ENCODE measurements at places on chromosomes 11 and 22.

DNA sequence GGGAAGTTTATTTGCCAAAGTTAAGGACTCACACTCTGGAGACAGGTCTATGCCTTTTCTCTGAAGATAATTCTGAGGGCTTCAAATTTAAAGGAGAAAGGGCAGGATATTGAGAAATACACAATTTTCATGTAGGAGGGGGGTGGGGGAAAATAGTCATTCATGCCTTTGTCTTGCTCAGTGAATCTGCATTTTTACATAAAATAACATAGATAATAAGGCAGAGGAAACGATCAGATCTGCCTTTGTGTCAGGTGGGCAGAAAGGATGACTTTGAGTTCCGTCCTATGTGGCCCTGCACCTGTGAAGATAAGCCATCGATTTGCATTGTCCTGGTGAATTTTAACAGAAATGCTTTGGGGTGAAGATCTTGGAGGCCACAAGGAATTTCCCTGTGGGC lies 76.8 kb downstream of the SC5D start:
- no peak for DNase-seq

GRCh38 chr11:59175091-59175501 lies 3.2 kb downstream of the DTX4 start:
- no peak for DNase-seq

DNA sequence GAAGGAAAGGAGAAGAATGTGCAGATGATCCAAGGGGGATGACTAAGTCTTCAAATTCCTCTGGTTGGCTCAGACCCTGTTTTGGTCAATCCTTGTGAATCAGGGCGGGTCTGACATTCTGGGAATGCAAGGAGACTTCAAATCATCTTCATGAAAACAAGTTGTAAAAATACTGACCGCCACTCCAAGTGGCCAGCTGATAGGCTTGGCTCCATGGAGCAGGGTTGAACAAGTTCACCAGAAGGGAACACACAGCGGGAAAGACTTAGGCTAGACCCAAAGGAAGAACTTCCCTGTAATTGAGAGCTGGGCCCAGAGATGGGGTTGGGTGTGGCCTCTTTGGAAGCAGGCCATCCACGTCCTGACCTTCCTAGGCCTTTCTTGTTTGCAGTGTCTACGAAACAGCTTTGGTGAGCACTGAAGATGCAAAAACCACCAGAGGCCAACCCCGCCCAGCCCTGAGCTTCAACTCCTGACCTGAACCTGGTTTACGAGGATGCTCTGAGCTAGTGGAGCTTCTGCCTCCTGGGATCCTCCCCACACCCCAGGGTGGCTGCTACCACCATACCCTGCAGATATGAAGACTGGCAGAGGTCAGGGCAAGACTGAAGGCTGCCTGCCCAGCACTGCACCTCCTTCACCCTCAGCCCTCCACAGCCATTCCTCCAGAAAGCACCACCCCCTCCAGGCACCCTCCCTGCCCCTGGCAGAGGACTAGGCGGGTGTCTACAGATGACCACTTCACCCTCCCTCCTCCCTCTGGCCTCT lies 26.1 kb downstream of the GDPD5 start:
- no peak for DNase-seq

DNA sequence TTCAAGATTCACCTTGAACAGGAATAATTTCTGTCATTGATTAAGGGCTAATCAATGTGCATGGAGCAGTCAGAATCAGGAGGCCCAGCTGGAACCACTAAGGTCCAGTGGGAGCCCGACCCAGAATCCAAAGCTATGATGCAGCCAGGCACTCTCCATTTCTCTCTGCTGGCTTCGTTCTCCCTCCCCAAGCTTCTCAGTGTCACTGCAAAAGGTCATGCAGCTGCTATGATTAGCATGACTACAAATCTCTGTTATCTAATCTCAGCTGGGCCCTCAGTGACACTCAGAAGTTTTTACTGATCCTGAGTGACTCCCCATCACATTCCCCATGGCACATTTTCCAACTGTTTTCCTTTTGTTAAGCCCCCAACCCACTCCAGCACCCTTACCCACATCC lies 31.1 kb upstream of the PRSS23 start:
- DNase-seq, result no peak

GRCh38 chr11:9834291-9834690 lies 170.4 kb downstream of the SWAP70 start:
- no peak for DNase-seq

DNA sequence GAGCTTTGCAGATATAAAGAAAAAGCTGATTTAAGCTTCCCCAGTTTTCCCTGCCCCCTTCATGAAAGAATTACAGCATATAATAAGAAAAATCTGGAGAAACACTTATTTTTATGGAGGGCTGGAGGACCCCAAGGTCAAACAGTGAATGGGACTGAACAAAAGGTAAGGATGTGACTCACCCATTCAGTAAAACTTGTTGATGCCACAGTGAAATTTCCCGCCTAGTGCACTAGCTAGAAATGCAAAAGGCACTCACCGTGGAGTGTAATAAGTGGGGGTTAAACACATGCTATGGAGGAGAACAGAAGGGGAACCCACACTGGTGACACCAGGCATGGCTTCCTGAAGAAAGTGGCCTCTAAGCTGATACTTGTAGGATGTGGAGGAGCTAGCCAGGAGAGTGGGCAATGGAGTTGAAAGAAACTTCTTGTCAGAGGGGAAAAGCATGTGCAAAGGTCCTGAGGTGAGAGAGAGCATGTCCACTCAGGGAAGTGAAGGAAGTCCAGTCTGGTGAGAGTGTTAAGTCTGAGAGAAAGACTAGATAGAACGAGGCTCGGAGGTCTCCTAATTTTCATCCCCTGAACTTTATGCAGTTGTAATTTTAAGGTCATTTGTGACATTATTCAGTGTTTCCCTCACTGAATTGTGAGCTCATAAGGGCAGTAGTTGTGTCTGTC lies 77.1 kb downstream of the MIAT start:
- no peak for DNase-seq

- DNase-seq, result no peak
These were observed 9.5 kb downstream of the SYT7 start for GRCh38 chr11:61571337-61571736.

- DNase-seq, result no peak
These were observed 5.0 kb downstream of the NAGA start for GRCh38 chr22:42065438-42066125.

- no peak for DNase-seq
These were observed 4.4 kb downstream of the RBX1 start for GRCh38 chr22:40955571-40955970.

GRCh38 chr22:31707519-31707918 lies 42.4 kb downstream of the PRR14L start:
- no peak for DNase-seq

DNA sequence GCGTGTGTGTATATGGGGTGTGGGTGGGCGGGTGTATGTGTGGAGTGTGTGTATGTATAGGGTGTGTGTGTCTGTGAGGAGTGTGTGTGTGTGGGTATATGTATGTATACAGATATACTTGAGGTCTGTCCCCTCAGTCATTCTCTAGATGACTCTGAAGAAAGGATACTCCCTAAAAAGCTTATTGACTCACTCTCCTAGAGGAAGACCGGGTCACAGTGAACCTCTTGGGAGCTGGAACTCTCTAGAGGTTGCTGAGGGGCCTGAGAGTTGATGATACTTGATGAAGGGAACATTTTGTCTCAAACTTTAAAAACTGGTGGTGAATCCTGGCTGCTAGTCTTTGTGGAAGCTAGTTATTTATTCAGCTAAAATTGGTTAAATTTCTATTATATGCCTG lies 15.1 kb downstream of the STX3 start:
- DNase-seq, result no peak

GRCh38 chr11:128723531-128723930 lies 29.7 kb downstream of the FLI1 start:
- no peak for DNase-seq

DNA sequence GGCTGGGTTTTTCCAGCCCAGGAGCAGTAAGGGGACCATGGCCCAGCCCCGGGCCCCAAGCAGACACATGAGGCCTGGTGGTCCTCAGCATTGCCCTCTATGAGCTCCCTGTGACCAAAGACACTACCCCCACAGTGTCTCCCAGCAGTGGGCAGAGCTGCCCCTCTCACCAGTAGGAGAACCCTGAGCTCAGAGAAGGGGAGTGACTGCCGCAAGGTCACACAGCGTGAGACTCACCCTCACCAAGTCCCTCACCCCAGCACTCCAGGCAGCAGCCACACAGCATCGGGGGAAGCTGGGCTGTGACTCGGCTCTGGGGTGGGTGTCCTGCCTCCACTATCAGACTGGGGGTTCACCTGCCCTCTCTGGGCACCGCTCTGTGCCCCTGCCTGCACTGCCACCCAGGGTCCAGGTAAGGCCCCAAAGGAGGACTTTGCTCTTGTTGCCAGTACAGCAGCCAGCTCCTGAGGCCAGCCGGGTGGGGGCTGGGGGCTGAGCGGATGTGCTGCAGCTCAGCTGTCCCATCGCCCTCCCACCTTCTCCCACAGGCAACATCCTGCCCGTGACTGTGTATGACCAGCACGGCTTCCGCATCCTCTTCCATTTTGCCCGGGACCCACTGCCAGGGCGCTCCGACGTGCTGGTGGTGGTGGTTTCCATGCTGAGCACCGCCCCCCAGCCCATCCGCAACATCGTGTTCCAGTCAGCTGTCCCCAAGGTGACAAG lies 7.9 kb upstream of the SH3BP1 start:
- DNase-seq, result no peak

- DNase-seq, result no peak
These were observed 3.1 kb upstream of the MN1 start for GRCh38 chr22:27804470-27805297.

- no peak for DNase-seq
These were observed 1.9 kb upstream of the UVRAG start for GRCh38 chr11:75813124-75813523.

GRCh38 chr11:124754309-124754708 lies 2.3 kb upstream of the VSIG2 start:
- no peak for DNase-seq

GRCh38 chr22:44151676-44152075 lies 29.0 kb upstream of the PARVG start:
- DNase-seq, result no peak

GRCh38 chr11:42524534-42525227 lies 787.1 kb upstream of the API5 start:
- no peak for DNase-seq

DNA sequence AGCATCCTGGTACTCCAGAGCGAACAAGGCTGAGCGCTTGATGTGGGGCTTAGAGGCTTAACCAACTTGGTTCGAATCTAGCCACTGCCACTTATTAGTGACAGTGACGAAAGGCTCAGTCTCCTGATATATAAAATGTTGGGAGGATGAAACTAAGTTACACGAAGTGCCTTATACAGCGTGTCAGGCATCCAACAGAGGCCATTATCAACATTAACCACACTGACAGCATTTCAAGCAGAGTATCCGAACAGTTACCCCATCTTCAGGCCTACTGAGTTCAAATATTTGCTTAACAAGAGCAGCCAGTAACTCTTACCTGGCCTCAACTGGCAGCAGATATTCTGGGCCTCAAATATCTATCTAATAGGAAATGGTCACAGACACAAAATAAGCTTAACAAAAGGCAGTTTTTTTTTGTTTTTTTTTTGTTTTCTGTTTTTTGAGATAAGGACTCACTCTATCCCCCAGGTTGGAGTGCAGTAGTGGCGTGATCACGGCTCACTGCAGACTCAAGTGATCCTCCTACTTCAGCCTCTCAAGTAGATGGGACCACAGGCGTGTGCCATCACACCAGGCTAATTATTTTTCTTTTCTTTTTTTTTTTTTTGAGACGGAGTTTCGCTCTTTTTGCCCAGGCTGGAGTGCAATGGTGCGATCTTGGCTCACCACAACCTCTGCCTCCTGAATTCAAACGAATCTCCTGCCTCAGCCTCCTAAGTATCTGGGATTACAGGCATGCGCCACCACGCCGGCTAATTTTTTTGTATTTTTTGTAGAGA lies 2.9 kb downstream of the SERPIND1 start:
- no peak for DNase-seq

- DNase-seq, result no peak
These were observed 10.3 kb upstream of the BDNF start for GRCh38 chr11:27710536-27710935.

DNA sequence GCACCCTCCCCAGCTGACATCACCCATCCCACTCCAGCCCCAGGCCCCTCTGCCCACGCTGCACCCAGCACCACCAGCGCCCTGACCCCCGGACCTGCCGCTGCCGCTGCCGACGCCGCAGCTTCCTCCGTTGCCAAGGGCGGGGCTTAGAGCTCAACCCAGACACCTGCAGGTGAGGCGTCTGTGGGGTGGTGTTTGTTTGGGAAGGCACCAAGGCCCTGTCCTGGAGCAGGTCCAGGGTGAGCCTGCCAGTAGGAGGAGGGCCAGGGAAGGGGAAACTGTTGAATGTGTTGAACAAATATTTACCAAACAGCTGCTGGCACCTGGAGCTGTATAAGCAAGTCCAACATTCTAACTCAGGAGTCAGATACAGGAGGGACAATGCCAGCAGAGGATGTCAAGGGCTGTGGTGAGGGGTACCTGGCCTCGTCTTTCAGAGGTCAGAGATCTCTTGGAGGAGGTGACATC lies 3.1 kb downstream of the VEGFB start:
- no peak for DNase-seq

DNA sequence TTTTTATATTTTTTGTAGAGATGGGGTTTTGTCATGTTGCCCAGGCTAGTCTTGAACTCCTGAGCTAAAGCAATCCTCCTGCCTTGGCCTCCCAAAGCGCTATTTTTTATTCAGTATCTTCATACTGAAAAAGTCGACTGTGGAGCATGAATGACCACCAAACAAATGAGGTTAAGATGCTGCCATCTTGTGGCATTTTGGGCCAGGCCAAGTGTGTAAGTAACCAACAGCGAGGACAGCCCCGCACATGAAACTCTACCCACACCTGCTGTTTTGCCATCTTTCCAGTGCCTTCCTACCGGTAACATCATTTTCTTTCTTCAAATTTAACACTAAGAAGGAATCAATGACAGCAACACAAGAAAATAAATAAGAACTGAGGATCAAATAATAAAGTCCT lies 32.2 kb upstream of the AQP11 start:
- no peak for DNase-seq

DNA sequence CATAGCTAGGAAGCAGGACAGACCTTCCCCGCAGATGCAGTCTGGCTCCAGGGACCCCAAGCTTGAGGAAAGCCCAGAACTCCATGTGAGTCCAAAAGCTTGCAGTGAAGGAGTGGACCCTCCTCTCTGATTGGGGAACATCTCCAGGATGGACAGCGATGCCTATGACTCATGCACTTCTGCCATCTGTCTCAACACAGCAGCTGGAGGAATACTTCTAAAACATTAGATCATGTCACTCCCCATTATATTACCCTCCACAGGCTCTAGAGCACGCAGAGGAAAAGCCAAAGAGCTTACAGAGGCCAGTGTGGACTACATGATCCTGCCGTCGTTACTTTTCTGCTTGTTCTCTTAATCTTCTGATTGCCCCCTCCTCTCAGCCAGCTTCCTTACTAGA lies 605.7 kb downstream of the INSC start:
- no peak for DNase-seq

GRCh38 chr11:34468209-34468841 lies 29.6 kb downstream of the CAT start:
- DNase-seq, result no peak

DNA sequence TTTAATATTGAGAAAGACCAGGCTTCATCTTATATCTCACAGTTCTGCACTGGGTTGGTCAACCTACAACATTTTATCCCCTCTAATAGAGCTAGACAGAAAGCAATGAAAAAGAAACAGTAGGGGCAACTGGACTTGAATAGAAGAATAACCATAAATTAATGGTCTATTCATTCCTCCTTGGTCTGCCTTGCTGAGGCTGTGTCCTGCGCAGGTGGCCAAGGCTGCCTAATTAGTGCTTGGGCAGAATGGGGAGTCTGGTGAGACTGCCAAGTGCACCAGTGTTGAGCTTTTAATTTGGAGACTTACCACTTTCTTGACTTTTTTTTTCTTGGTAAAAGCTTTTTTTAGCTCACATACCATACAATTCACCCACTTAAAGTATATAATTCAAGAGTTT lies 35.0 kb upstream of the SPON1 start:
- DNase-seq, result no peak

- no peak for DNase-seq
These were observed 123.5 kb upstream of the PARVA start for GRCh38 chr11:12253843-12254281.

All from T-helper 22 cell (primary cell).